Eye (tissue), 1 donor: ENCODE measurements at places on chromosomes 2 and 18.

DNA sequence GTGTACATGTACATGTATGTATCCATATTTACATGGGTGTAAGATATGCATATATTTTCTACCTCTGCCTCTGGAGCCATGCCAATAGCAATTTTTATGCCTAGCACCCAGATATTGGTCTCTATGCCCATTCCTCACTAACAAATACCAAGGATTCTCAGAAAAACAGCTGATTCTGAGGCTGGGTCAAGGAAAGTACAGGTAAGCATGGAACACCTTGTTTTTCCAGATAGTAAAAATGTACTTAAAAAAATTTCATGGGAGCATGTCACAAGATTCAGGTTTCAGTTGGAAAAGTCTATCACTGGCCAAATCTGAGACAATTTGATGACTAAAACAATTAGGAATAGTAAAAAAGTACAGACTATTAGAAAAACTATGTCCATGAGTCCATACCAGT is 114.5 kb upstream of the MAPRE2 start:
- no peak for DNase-seq

DNA sequence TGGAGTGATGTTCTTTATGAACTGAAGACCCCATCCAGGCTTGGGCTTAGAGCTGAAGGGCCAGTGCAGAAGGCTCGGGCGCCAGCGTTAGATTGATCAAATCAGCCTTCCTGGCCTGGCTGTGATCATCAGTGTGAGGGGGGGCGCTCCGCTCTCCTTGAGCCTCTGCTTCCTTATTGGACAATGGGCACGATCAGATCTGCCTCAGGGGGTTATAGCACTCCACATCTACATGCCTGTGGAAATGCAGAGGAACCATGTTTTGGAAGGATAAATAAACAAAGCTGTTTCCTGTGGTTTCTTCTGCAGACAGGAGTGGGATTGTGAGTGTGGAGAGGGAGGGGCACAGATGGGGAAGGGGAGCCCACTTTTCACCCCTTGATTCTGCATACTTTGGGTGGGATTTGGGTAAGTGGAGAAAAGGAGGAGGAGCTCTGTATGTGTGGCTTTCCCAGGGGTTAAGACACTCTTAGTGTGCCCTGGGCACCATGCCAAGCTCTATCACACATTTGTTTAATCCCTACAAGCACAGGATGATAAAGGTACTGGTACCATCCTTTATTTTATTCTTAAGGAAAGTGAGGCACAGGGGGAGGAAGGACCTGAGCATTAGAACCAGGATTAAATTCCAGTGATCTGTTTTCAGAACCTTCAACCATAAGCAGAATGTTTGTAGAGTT is 150.5 kb downstream of the EN1 start:
- no peak for DNase-seq

GRCh38 chr2:170264522-170264860 is 86.5 kb downstream of the MYO3B start:
- DNase-seq: no peak

DNA sequence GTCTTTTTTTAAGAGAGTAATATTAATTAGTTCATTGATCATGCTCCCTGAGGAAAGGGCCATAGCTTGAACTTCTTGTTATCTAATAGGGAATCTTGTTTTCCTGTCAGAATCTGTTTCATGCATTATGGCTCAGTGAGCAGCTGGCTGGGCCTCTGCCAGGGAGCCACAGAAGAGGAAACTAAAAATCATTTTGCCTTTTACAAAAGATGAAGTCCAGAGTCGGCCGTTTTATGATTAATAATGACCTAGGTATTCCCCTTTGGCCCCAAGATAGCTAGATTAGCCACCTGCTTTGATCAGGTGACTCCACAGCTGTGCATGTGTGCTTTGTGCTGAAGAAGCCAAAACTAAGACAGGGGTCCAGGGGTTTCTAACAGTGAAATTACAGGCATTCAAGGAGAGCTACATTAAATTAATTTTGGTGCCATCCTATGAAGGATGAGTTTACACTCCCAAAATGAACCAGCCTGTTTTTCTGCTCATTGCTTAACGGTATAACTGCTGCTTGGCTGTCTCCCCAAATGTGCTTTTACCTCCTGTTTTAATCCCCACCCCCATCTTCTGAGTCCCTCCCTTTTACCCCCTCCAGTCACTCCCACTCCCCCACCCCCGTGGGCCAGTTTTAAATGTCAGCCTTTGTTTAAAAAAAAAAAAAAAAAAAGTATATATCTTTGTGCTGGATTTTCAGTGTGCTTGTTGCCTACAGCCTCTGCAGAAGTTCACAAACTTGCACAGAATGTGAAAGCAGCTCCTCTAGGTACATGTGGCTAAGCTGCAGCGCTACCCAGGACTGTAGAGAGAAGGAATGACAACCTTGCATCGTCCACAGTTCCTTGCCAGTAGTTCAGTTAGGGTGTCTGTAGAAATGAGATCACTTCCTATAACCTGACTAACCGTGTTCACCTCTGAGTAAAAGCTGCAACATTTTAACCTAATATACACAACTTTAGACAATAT is 93.1 kb downstream of the CABLES1 start:
- DNase-seq: peak; percentile 62

DNA sequence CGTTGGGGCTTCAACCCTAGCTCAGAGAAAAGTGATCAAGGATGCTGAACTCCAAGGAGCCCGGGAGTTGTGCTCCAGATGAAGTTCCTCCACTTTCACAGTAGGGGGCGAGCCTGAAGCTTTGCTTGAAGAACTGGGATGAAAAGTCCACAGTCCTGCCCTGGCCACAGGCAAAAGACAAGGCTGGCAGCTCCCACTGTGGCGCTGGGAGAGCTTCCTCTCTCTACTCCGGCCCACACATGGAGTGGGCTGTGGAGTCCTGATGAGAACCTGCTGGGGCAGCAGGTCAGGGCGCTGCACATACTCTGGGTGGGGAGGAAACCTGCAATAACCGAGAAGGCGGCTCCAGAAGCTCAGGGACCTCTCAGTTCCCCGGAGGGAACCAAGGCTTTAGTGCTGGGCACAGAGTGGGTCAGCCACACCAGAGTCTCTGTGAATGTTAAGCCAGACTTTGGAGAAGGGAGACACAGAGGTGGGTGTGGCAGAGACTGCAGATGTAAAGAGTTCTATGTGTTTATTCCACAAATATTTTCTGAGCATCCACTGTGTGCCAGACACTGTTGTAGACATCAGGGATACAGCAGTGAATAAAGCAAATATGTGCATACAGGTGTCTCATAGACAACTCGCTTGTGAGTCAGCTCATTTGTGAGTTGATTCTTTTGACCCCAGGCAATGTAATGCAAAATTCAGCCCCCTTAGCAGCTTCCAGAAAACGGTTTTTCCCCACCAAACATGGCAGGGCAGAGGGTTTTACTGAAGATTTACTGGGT is 48.0 kb upstream of the MRPL33 start:
- DNase-seq: peak; percentile 87

DNA sequence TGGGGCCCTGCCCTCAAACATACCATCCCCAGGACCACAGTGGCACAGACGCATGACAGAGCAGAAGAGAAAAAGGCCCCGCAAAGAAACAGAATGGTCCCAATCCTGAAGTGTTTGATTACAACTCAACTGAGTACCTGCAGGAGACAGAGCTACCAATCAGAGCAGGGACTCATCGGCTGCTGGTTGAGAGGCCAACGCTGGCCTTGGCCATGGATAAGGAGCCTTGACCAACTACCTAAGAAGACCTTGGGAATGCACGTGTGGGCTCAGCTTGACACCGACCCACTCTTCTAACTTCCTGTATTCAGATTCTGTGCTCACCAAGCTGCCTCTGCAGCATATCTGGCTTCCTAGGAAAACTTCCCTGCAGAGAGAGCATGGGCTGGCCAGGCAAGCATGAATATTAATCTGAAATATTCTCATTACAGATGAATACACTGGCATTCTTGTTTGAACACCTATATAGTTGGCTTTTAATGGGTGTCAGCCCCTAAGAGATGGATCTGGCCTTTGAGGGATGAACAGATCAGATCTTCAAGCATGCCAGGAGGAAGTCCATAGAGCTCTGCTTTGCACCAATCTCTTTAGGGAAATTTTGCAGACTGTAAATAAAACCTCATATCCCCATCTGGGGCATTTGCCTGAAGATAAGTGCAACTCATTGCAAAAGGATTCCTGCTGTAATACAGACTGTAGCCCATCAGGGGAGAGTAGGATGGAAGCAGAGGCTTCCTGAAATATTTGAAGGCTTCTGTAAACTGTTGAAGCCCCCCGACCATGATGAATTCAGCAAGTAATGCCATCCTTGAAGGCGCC is 135.4 kb downstream of the BCL2 start:
- no peak for DNase-seq

DNA sequence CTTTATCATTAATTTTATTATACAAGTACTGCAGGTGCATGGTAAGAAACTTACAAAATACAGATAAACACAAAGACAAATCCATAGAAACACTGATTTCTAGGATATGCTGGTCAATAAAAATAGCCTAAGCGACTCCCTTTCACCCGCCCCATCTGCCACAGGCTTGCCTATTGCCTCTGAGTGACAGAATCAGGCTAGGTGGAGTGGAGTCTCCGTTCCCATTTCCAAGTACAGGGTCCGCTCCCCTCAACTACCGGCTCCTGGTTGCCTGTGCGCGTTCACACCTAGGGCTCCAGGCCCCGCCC is 201 bp upstream of the TRAPPC12 start:
- no peak for DNase-seq

DNA sequence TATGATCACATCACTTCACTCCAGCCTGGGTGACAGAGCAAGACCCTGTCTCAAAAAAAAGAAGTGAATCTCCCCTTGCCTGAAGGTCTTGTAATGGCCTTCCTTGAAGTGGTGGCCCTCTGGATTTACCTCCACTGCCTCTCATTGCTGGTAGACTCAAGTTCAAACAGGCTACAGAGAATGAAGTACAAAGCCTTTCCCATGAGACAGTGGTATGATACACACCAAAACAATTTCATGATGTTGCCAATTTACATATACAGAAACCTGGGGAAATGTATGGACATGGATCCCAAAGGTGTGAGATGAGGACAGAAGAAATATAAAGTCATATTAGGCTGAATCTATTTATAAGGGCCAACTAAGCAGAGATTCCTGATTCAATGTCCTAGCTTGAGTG is 4.8 kb upstream of the NOTO start:
- no peak for DNase-seq

DNA sequence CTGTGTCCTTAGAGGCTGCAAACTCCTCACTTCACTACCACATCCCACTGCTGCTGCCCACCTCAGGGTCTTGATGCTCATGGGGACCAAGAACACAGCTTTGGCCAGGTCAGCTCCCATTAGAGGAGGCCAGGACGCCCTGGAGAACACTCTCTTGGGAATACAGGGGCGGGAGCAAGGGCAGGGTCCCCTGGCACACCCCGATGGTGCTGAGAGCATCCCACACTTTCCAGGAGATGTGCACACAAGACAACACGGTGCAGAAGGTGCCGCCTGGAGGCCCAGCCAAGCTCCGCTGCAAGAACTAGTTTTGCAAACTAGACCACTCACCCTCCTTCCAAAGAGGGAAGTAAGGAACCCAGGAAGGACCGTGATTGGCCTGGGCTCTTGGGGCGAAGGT is 304.4 kb upstream of the SALL3 start:
- DNase-seq: no peak

GRCh38 chr2:7119132-7119835 is 202.1 kb downstream of the RNF144A start:
- DNase-seq: peak; percentile 81

- no peak for DNase-seq
These were observed 130.4 kb downstream of the MEIS1 start for GRCh38 chr2:66565291-66565690.

- peak; percentile 51 for DNase-seq
These were observed 18.5 kb upstream of the IGFBP5 start for GRCh38 chr2:216713691-216714336.

DNA sequence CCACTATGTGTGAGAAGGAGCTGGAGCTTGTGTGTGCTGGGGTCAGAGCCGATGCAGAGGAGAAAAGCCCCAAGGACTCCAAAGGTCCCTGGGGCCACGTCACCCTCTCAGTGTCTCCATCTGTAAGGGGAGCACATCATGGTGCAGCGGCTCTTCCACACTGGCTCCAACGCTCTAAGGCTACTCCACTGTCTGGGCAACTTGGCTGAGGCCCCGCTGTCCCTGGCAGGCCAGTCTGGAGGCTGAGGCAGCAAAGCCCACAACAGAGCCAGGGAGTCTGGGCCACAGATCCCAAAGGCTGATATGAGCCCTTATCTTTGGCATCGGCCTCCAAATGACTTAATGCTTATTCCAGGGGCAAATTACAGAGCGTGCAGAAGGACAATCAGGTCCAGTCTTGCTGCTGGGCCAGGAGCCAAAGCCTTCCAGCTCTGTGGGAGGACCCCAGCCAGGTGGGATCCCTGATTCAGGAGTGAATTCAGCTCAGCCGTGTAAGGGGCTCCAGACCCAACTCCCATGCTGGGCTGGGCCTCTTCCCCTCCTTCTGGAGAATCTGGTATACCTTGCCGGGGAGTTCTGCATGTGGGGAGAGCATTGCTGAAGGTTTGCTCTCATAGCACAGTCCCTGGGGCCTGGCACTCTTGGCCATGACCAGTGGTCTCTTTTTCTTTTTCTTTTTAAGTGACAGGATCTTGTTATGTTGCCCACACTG is 1.8 kb upstream of the DUSP2 start:
- DNase-seq: peak; percentile 20

DNA sequence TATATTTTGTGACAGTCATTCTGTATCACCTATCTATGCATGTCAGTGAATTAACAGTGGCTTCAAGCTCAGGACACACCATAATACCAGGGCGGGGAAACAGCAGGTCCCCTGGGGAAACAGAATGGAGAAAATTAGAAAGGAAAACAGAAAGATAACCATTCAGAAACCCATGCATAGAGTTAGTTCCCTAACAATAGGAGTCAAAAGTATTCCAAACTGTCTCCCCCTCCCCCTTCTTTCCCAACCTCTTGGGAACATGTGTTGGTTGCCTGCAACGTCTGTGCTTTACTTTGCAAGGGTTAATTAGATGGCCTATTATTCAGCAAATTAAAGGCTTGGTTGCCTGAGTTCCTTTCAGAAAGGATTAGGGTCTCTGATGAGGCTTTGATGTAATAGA is 176.4 kb downstream of the MYO3B start:
- DNase-seq: peak; percentile 85

GRCh38 chr18:53126210-53126609 is 786.2 kb downstream of the DCC start:
- no peak for DNase-seq

DNA sequence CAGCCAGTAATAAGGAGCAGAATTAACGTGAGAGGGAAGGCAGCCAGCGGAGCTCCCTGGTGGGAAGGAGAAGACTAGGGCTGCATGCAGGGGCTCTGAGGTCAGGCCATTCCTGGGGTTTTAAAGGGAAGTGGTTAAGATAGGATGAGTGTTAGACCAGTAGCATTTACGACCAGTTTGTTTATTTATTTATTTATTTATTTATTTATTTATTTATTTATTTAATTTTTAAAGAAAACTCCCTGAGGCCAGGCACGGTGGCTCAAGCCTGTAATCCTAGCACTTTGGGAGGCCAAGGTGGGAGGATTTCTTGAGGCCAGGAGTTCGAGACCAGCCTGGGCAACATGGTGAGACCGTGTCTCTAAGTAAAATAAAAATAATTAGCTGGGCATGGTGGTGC is 152.8 kb downstream of the FHOD3 start:
- DNase-seq: no peak

GRCh38 chr2:133271105-133271504 is 297.2 kb downstream of the NCKAP5 start:
- peak; percentile 30 for DNase-seq
